RPMI8226 (cell line): ENCODE measurements at places on chromosomes 3 and 15.

GRCh38 chr15:35304389-35304788 lies 219.3 kb upstream of the NANOGP8 start:
- no peak for DNase-seq

GRCh38 chr3:126491221-126492013 lies 15.7 kb upstream of the ZXDC start:
- DNase-seq = no peak

- no peak for DNase-seq
Measured at GRCh38 chr3:2945121-2945520, 165.1 kb downstream of the IL5RA start.

DNA sequence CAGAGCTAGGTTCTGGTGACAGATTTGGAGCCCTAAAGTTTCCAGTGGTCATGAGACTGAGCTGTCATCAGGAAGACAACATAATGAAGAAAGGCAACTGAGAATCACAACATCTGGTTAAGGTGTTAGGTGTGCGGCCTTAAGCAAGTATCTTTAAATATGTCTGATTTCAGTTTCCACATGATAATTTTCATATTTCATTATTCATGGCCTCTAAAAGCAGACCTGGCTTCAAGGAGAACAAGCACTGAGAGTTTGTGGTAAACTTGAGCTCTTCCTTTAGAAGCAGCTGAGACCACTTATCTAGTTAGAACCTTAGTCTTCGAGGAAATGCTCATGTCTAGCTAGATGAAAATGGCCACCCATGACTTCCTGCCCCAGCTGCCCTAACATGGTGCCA lies 25.7 kb upstream of the MYLK start:
- DNase-seq = no peak

- no peak for DNase-seq
Measured at GRCh38 chr3:149638228-149639092, 19.4 kb downstream of the WWTR1 start.

DNA sequence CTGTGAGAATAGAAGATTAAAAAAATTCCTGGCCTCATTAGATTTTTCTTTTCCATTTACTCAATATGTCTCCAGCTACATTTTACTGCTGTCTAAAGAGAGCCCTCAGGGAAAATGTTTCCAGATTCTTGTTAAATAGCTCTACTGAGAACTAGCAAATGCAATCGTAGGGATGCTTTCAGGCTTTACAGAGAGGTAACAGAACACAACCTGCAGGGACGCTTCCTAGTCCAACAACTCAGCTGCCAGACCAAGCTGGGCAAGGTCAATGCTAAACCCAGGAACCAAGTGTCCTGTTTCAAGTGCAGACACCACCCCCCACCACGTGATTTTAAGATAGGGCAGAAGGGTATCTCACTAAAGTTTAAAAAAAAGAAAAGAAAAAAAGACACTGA lies 25.2 kb downstream of the ARHGEF3 start:
- no peak for DNase-seq

DNA sequence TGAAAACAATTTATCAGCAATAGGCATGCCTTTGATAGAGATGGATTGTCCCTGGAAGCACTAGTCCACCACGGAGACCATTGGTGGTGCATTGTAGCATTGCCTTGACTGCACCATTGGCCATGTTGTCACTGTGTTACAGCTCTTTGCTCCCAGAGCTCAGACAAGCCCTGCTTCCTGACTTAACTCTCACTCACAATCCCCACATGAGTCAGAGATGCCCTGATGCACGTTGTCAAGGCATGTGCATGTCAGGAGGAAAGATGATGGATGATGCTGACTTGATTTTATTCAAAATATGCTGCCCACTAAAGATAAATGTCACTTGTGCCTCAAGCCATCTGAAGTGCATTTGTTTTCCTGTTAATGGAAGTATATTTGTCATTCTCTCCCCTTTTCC lies 266.1 kb downstream of the ARRDC4 start:
- DNase-seq = no peak

GRCh38 chr3:65291448-65292125 lies 603.8 kb upstream of the ADAMTS9 start:
- no peak for DNase-seq

GRCh38 chr3:107904536-107905066 lies 186.2 kb downstream of the CD47 start:
- no peak for DNase-seq

DNA sequence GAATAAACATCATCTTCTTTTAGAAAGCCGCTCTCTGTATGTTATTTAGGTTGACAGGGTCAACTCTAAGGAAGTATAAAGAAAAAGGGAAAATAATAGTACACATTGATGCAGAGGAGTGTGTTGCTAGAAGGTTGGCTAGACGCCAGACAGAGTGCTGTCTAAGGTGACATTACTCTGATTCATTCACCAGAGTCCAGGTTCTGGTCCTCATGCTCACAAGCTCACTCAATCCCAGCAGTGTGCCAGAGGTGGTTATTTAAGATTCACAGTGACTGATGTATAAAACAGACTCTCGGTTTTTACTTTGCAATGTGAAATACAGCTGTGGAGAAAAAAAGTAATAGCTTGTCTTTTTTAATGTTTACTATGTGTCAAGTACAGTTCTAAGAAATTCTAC lies 1.7 kb downstream of the CFAP44 start:
- no peak for DNase-seq

GRCh38 chr3:189355481-189356201 lies 183.9 kb downstream of the TPRG1 start:
- no peak for DNase-seq

DNA sequence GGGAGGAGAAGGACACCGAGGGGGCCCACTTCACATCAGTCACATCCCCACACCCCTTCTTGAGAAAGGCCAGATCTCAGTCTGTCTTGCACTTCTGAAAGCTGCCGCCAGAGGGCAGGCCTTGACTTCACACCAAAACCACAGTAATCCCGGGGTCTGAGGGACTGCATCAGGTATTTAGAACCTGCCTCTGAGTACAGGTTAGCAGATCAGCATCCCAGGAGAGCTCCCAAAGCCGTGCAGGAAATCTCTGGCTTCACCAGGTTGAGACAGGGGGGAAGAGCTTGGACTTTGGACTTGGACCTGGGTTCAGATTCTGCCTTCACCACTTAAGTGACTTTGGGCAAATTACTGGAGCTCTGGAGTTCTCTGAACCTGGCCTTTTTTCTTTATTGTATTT lies 50.3 kb downstream of the LHFPL4 start:
- peak; percentile 75 for DNase-seq

DNA sequence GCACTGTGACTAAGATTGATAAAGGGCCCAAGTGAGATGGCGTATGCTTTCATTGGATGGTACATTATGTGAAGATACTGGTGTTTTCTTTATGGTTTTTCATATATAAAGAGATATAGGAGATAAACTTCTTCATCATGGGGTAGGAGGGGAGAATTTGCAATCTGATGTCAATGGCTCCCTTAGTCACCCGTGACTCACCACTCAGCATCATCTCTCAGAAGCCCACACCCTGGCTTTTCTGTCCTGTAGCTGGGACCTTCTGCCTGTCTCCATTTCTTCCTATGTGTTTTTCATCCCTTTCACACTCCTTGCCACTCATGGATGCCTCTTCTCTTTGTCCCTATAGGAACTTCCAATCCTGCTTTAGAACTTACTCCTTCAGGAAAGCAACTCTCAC lies 114.3 kb upstream of the SEMA6D start:
- DNase-seq = no peak

GRCh38 chr15:39363761-39364586 lies 216.9 kb upstream of the THBS1 start:
- no peak for DNase-seq

DNA sequence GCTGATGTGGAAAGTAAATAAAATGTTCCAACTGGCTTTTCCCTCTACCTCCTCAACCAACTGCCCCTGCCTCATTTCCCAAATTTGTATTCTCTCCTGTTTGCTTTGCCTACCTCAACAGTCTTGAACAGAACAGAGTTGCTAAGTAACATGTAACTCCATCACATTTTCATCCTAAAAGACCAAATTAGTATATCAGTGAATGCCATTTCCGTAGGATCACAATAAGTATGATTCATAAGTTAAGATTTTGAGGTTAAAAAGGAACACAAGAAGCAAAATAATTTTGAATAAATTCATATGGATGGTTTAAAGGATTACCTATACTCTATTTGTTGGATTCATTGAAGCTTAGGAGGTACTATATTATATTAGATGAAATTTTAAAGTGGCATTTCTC lies 154.9 kb downstream of the ECT2 start:
- DNase-seq = no peak

- no peak for DNase-seq
Measured at GRCh38 chr3:175526609-175527280, 667.6 kb downstream of the NAALADL2 start.

DNA sequence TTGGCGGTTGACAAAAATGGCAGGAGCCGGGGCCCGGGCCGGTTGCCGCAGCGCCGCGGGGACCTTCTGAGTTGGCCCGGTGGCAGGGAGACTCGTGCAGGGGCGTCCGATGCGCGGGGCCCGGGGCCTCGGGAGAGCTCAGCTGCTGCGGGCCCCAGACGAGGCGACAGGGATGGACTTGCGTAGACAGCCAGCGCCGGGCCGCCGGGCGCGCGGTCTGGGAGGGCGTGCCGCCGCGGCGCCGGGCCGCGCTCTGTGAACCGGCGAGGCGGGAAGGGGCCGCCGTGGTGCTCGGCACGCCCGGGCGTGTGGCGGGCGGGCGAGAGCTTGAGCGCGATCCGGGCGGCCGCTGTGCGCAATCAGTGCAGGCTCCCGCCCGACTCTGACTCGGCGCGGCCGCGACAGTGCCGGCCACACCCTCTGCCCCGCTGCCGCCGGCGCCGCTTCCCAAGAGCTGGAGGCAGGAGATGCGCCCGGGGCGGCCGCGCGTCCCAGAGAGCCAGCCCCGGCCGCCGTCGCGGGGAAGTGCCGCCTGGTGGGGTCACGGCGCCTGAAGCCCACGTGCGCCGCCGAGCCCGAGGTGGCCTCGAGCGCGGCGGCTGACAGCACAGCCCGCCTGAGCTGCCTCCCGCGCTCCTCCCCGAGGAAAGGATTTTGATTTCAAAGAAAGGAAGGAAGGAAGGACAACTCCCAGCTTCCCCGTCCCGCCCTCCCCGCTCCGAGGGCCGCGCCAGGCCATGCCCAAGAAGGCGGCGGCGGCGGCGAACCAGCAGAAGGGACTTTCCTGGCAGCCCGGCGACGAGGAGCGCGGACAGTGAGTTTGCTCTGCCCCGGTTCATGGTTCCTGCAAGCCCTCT lies 657 bp downstream of the TLNRD1 start:
- DNase-seq = peak; percentile 66

DNA sequence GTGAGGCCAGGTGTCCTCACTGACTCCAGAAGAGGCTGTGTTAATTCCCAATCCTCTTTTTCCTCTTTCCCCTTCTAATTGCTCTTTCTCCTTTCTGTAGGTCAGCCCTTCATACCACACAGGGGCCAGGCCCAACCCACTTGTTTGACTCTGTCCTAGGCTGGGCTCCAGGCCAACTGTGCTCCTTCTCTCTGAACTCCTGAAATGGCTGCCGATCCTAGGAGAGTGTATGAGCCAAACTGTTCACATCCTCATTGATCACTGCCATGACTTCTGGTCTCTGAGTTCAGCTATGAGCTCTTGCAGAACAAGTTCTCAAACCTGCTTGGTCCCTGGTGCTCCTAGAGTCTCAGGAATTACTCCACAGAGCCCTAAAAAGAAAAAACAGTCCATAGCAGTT lies 145.1 kb downstream of the VGLL4 start:
- no peak for DNase-seq

DNA sequence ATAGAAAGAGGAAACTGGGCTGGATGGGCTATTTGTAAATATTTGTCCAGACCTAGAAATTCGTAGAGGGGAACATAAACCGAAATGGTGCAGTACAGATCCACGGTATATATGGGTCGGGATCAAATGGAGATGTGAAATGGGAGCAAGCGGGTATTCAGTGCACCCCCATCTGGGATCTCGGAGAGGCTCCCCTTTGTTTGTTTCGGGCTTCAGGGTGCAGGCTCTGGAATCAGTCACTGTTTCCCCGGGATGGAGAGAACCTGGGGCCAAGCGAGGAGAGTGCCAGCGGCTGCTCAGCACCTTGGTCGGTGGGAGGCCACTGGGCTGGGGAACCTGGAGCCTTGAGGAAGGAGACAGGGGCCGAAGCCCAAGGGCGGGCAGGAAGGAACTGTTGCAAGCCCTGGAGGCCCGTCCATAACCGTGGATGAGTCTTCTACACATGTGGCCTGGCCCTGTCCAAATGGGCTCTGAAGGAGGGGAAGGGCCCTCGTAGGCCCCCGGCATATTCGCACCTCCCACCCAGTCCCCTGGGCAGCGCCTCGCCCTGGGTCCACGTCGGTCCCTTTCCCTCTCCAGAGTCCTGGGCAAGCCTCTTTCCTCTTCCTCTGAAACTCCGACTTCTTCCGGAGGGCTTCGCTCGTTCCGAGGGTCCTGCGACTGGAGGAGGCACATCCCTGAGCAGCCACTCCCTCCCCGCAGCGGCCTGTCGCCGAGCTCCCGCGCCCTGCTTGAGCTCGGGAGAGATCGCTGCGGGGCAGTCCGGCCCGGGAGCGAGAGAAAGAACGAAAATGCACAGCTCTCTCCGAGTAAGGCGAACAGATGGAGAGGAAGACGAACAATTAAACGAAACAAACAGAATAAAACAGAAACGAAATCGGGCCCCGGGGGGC lies 3.0 kb downstream of the ISL2 start:
- DNase-seq = no peak

DNA sequence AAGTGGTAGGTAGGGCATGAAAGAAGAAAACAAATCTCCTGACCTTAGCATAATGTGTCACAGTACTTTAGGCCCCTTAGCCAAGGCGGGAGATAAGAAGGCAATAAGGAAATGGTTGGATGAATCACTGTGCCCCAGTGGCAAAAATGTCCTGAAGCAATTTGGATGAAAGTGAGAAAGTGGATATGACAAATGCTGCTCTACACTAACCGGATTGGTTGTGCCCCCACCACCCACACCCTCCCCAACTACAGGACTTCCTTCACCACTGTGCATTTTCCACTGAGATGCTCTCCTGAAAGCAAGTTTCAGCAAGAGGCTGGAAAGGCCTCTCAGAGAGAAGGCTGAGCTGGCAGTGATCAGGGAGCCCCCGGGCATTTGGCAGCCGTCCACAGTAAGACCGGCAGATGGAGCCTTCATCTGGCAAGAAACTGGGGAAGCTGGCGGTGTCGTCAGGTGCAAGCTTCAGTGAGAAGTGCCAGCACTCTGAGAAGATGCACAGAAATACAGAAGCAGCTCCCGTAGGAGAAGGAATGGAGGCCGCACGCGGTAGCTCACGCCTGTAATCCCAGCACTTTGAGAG lies 63.8 kb downstream of the ATP1B3 start:
- DNase-seq = peak; percentile 88
